DMS 273 treated with DMSO at 0.1 percent for 48 hours (cell line): ENCODE measurements at places on chromosomes 13 and 19.

DNA sequence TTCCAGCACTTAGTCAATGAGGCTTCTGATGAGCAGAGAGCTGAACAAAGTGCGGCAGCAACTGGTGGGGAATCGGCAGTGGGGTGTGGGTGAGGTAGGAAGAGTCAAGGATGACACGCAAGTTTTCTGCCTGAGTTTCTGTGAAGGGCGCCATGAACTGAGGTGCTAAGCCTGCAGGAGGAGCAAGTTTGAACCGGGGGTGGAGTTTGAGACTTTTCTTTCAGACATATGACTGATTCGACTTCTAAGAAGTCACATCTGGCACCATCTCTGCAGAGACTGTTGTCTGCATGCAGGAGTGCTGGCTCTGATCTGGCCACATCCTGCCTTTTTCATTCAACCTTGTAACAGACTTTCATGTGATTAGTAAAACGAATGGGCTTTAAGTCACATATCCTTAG, 14.8 kb upstream of the GPI start:
- DNase-seq: no peak

DNA sequence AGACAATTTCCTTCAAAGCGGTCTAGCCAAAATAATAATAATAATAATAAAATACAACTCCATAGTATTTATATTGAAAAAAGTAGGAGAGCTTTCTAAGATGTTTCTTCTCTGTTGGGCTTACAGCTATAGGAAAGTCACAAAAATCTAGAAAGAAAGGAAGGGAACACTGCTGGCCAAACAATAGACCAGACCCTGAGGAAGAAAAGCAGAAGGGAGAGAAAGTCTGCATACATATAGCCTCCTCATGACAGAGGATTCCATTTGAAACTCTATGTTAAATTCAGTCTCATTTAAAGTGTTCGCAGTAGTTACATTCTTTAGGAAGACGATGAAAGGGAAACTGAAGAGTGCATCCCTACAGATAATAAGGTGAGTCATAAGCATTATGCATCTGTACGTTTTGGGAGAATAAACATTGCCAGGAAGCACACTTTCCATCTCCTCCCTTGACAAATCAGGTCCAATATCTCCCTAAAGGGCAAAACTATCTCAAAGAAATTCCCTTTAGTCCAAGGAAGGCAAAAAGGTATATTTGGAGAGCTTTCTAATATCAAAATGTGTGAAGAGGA, 86.5 kb downstream of the PCDH9 start:
- DNase-seq: no peak

- no peak for DNase-seq
Measured at GRCh38 chr13:76643596-76643995, 242.6 kb downstream of the KCTD12 start.

GRCh38 chr13:60583911-60584753, 187.1 kb downstream of the TDRD3 start:
- DNase-seq: no peak

DNA sequence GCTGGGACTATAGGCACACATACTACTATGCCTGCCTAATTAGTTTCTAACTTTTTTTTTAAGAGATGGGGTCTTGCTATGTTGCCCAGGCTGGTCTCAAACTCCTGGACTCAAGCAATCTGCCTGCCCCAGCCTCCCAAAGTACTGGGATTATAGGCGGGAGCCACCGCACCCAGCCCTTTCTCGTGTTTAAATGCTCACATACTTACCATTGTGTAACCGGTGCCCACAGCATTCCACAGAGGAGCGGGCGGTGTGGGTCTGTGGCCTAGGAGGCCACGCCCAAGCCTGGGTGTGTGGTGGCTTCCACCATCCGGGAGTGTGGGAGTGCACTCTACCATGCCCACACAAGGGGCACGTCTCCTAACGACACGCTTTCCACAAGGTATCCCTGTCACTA, 7.7 kb downstream of the LMNB2 start:
- DNase-seq: no peak

DNA sequence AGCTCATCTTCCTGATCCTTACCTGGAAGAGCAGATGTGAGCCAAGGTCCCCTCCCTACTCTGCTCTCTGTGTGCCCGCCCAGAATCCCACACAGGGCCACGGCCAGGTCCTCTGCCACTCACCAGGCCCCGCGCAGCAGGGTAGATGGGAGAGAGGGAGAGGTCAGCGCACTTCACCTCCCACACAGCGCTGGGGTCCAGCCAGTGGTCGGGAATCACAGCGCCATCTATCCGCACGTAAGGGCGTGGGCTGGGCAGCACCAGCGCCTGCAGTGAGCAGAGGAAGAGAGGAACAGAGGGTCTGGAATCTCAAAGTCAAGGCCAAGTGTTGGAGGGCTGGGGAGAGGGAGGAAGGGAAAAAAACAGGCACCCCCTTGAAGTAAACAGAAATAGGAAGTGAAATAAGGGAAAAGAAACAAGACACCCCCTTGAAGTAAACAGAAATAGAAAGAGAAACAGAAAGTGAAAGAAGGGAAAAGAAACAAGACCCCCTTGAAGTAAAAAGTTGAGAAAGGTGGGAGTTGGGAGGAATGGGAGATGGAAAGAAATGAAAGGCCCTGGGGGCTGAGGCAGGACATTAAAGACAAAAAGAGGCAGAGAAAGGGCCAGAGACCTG, 7.0 kb upstream of the PLA2G4C start:
- no peak for DNase-seq

DNA sequence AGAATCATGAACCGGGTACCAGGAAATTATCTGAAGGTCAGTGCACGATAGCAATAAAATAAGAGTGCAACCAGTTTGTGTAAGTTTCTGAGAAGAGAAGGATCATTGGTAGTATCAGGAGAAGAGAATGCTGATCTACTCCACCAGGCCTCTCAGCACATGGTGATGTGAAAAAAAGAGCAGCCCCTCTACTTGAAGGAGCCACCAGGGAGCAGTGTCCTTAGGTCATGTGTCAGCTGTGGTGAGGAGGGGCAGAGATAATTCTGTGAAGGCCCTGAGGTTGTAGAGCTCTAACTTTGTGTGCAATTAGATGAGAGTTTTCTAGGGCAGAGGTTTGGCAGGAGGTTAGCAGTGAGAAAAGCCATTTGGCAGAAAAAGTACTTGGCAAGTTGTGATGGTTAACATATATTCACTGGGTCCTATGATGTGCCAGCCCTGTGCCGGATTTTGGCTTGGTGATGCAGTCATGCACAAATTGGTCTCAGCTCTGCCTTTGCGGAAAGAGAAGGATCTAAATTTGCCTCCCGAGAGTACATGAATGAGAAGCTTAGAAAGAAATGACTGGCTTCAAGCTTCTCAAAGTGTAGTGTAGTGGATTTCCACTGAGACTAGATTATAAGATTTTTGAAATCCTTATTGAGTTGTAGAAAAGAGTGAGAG, 19.2 kb upstream of the ZC3H13 start:
- no peak for DNase-seq

- DNase-seq: no peak
Measured at GRCh38 chr13:97631158-97631557, 197.2 kb downstream of the RAP2A start.

DNA sequence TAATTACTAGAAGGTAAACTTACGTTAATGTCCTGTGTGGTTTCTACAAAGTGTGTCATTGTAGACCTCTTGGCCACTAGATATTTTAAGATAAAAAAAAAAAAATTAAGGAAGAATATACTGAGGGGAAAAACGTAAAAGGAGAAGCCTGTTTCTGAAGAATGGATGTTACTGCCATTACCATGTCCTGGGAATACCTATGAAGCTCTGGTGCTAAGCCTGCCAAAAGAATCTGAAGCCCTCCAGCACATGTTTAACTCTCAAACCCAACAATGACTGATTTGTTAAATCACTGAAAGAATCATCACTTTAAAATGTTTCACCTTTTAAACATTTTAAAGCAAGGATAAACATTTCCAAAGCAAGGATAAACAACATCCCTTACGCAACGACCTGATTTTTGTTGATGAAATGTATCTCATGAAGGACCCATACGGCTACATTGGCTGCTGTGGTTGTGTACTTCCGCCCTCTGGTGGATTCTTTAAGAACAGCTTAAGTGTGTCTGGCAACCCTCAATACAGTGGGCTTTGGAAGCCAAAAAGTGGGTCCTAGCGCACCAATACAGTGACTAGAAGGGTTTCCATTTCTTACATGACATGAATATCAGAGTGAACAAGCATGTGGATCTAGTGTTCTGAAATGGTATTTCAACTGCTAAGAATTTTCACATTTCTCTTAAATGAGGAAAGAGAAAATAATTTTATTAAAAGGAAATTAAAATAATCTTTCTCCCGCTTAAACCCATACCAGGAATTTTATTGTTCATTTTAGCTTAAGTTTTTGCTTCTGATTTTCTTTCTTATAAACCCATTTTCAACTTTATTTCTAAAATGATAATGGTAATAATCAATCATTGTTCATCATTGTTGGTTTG, 74.5 kb upstream of the RAP2A start:
- peak; percentile 7 for DNase-seq

GRCh38 chr19:45079911-45080370, 881 bp downstream of the GEMIN7 start:
- no peak for DNase-seq

DNA sequence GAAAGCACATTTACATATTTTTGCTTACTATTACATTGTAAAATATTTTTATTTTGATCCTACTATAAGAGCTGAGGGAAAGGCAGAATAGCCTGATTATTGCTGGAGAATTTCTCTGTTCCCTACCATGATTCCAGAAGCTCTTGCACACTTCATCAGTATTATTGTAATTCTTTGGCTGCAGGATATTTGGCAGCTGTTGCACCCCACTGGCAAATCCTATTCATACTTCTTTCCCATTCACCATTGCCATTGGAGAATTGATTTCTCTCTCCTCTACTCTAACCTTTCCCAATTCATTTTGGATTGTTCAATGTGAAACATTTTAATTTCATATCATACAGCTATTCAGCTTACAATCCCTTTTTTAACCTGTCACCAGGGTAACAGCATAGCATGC, 238.0 kb downstream of the GGACT start:
- DNase-seq: no peak

DNA sequence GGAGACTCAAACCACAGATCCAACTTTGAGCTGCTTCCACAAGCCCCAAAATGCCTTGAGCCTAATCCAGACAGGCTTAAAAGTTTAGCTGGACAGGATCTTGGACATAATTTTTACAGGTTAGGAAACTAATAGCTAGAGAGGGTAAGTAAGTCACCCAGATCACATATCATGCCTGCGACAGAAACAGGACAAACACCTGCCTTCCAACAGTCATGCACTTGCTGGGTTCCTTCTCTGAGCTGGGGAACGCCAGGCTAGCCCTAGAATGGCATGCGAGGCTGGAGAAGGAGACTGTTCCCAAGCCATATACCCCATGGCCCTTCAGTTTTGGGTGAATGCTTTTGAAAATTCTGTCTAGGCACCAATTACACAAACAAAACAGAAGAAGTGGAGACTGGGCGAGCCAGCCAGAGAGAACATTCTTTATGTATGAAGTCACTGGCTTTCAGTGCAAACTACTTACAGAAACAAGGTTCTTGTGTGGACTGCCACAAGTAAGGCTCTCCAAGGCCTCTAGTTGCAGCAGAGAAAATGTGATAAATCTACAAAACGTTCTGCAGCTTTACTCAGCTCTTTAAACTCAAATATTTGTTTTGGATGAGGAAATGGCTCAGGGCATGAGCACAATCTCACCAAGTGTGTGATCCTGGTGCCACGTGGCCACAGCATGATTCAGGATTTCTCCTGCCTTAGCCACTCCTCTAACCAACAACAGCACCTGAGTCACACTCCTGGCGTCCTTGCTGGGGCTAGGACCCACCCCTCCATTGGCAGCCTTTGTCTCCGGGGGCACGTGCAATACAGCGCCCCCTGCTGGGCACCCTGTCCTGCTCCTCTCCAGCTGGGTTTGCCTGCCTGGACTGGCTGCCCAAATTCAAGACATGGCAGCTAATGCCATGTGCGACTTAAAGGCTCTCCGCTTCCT, 73.4 kb upstream of the UBL3 start:
- DNase-seq: no peak

GRCh38 chr13:103894626-103895025, 828.4 kb upstream of the SLC10A2 start:
- DNase-seq: no peak

DNA sequence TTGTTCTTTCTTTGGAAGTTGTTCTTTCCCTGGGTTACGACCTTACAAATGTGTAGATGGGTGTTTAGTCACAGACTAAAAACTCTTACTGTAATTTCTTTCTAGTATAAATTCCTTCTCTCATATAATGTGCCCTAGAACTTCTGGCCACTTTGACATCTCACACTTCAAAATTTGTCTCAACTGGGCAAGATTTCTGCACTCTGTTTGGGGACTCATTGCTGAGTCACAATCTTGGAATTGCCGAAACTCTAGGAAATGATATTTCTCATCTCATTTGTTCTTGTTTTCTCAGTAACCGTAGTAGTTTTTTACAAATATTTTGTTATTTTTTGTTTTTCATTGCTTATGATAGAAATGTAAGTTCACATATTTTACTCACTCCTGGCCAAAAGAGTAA, 2523.2 kb upstream of the PCDH20 start:
- no peak for DNase-seq

DNA sequence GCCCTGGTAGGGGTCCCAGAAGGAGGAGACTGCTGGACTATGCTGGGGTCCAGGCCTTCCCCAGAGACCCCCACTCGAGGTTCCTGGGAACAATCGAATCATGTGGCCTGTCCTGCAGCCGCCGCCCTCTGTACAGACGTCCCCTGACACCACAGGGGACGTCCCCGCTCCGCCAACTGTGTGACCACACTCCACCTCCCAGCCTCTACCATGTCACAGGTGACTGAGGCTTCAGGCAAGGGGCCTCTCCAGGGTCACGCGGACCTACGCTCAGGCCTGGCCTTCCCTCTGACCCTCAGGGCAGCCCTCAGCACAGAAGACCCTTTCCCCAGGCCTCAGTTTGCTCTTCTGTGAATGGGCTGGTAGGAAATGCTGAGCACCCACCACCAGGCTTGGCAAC, 13.1 kb upstream of the TMEM161A start:
- DNase-seq: no peak

GRCh38 chr13:77386880-77387606, 60.1 kb upstream of the MYCBP2 start:
- no peak for DNase-seq

- DNase-seq: no peak
Measured at GRCh38 chr13:33057019-33057780, 41.0 kb downstream of the KL start.

DNA sequence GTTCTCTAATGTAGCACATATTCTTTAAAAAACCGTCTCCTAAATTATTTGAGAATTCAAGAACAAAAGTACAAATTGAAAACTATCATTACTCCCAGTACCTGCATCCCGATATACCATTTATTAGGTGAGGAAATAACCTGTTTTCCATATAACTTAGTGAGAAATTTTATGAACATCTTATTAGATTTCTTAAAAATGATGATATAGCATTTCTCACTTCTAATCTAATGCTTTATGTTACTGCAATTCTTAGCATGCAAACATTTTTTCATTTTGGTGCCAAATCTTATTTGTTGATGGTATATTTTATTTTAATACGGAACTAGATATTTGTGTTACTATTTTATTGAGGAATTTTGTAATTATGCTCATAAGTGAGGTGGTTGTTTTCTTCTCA, 1321.3 kb upstream of the SLC10A2 start:
- DNase-seq: no peak

GRCh38 chr13:42649141-42649540, 75.2 kb downstream of the TNFSF11 start:
- no peak for DNase-seq

GRCh38 chr13:66585669-66586203, 644.4 kb downstream of the PCDH9 start:
- no peak for DNase-seq
